Activated CD8-positive, alpha-beta memory T cell treated with anti-CD3 and anti-CD28 coated beads for 48 hours (primary cell): ENCODE measurements at places on chromosomes 12 and 14.

DNA sequence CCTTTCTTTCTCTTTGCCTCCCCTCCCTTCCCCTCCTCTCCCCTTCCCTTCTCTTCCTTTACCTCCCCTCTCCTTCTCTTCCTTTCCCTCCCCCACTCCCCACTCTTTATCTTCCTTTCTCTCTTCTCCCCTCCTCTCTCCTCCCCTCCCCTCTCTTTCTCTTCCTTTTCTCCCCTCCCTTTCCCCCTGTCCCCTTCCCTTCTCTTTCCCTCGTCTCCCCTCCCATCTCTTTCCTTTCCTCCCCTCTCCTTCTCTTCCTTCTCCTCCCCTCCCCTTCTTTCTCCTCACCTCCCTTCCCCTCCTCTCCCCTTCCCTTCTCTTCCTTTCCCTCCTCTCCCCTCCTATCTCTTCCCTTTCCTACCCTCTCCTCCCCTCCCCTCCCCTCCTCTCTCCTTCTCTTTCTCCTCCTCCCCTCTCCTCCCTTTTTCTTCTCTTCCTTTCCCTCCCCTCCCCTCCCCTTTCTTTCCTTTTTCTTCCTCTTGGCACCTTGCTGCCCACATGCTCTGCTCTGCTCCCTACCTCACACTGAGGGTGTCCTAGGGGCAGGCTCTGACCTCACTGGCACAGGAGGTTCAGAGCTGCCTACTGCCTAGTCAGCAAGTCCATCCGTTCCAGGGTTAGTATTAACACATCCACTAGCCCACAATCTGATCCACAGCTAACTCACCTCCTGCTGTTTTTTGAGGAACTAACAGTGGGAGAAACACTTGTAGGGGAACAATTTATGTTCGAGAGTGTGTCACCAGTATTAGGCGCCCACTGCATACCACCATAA lies 101.0 kb downstream of the NUAK1 start:
- no peak for DNase-seq

DNA sequence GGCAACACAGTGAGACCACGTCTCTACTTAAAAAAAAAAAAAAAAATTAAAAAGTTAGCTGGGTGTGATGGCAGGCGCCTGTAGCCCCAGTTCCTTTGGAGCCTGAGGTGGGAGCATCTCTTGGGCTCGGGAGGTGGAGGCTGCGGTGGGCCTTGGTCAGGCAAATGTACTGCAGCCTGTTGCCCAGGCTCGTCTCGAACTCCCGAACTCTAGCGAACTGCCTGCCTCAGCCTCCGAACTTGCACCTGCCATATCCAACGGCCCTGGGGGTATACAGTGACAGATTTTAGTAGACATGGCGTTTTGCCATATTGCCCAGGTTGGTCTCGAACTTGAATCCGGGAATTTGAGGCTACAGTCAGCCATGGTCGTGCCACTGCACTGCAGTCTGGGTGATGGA lies 195.4 kb downstream of the ALG10 start:
- DNase-seq = no peak

GRCh38 chr12:8676651-8677050 lies 14.0 kb upstream of the MFAP5 start:
- no peak for DNase-seq

GRCh38 chr12:75666126-75666938 lies 154.9 kb upstream of the KRR1 start:
- DNase-seq = no peak

DNA sequence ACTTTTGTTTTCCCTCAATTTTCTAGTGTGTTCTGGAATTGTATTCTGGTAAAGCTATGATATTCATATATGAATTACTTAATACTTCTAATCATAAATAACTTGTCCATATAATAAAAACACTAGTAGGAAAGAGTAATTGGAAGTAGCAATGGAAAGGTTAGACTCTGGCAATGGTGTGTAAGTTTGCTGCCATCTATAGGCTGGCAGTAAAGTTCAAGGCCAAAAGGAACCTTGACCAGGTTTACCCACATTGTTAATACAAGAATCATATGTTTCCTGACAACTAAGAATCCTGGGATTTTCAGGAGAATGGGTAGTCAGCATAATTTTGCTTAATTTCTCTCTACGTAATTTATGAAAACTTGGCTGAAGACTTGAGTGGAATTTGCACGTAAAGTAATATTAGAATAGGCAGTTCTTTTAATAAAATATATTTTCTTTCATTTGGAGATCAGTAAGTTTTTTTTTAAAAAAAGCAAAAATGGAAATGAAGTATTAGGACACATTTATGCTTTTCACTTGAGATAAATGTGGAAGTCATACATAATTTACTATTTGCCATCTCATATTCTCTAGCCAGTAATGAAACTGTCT lies 926.7 kb downstream of the GALC start:
- DNase-seq = no peak

GRCh38 chr12:8628731-8629130 lies 16.1 kb upstream of the AICDA start:
- no peak for DNase-seq

DNA sequence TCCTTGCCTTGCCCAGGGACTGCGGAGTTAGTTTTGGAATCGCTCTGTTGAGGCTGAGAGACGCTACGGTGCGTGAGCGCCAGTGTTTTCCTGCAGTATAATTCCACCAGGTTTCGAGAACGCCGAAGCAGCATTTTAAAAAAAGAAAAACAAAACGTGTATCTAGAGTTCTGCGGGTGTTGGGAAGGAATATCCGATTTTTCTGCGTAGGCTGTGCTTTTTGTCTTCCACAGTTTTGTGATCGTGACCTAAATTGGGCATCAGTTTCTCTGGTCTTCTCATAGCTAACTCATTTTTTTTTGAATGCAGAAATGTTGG lies 778 bp downstream of the DNM1L start:
- no peak for DNase-seq

GRCh38 chr12:110928700-110929099 lies 8.3 kb upstream of the MYL2 start:
- no peak for DNase-seq

GRCh38 chr14:51877810-51878209 lies 17.4 kb downstream of the GNG2 start:
- no peak for DNase-seq

DNA sequence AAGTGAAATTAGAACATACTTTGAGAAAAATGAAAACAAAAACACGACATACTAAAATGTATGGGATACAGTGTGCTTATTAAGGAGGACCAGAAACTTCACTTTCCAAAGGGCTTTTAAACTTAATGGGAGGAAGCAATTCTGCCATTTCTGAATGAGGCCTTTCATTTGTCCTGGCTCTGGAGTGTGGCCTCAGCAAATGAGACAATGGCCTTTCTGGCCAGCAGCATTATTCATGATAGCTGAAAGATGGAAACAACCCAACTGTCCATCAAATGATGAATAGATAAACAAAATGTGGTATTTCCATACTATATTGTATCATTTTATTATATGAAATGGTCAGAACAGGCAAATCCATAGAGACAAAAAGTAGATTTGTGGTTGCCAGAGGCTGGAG lies 338.6 kb downstream of the CEP128 start:
- no peak for DNase-seq

- no peak for DNase-seq
Measured at GRCh38 chr12:99029511-99030271, 384.6 kb downstream of the APAF1 start.

DNA sequence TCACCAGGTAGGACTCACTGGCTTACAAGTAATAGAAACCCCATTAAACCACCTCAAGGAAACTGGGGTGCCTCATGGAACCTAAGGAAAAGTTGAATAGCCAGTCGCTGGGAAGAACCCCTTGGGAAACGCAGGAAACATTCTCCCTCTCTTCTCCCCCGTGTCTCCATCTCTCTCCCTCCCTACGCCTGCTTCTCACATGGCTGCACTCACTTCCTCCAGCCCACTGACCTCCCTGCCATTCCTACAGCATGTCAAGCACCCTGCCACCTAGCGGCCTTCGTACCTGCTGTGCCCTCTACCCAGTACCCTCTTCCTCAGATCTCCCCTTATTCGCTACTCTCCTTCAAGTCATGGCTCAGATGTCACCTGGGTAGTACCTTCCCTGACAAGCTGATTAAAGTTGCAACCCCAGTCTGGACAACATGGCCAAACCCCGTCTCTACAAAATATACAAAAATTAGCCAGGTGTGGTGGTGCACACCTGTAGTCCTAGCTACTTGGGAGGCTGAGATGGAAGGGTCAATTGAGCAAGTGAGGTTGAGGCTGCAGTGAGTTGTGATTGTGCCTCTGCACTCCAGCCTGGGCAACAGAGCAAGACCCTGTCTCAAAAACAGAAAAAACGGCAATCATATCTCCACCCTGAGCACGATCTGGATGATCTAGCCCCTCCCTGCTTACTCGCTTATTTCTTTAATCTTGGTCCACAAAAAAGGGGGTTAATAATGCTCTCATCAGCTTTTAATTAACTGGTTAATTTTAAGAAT lies 6.4 kb upstream of the DTX1 start:
- no peak for DNase-seq

- DNase-seq = no peak
Measured at GRCh38 chr12:42698213-42698612, 108.7 kb upstream of the PRICKLE1 start.

DNA sequence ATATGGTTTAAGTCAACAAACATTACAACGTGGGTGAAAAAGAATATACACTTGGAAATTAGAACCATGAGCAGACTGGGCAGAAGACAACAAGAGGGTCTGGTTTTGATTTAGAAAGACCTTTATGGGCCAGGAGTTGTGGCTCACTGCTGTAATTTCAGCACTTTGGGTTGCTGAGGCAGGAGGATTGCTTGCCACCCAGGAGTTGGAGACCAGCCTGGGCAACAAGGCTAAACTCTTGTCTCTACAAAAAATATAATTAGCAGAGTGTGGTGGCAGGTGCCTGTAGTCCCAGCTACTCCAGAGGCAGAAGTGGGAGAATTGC lies 2.7 kb upstream of the NFKBIA start:
- DNase-seq = no peak

- no peak for DNase-seq
Measured at GRCh38 chr12:15208871-15209656, 12.2 kb downstream of the RERG start.

DNA sequence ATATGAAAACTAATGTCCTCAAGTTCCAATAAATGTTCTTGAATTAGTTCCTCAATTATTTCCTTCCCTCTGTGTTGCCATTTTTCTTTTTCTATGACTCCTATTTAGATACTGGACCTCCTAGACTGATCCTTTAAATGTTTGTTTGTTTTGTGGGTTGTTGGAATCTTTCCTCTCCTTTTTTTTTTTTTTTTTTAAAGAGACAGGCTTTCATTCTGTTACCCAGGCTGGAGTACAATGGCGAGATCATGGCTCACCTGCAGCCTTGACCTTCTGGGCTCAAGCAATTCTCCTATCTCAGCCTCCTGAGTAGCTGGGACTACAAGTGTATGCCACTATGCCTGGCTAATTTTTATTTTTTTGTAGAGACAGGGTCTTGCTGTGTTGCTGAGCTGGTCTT lies 9.6 kb downstream of the PRKAG1 start:
- DNase-seq = no peak

DNA sequence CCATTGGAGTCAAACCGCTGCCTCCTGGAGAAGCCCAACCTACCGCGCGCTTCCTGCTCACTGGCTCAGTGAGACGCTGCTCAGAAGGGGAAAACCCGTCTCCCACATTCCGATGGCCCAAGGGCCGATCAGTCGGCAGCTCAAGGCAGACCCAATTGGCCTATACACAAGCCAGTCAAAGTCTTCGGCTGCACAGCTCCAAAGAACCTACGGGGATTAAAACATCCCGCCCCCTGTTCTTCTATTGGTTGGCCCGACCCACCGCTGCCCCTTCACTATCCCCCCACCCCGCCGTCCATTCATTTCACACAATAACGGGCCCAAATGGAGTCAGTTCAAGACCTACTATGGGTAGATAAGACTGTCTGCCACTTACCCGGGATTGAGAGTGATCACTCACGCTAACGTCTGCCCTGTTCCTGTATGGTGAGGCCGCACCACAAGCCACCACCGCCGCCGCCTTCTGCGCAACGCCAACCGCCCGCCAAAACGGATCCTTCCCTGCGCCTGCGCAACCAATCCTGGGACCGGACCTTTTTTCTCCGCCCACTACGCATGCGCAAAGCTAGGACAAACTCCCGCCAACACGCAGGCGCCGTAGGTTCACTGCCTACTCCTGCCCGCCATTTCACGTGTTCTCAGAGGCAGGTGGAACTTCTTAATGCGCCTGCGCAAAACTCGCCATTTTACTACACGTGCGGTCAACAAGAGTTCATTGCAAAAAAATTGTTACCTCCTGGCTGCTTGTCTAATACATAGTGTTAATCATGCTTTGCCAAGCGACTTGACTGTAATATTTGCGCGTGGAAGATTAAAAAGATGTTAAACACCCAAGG lies at the start of gene CBX5:
CBX5 (minus strand) TSS at position 491 of the 836 bp plus-strand sequence. CDS start 22,472 bp downstream, outside the sequence.
- DNase-seq = peak; percentile 98

GRCh38 chr14:72618424-72618823 lies 275.5 kb downstream of the DPF3 start:
- no peak for DNase-seq

GRCh38 chr14:67665868-67666267 lies 8.6 kb downstream of the VTI1B start:
- no peak for DNase-seq

DNA sequence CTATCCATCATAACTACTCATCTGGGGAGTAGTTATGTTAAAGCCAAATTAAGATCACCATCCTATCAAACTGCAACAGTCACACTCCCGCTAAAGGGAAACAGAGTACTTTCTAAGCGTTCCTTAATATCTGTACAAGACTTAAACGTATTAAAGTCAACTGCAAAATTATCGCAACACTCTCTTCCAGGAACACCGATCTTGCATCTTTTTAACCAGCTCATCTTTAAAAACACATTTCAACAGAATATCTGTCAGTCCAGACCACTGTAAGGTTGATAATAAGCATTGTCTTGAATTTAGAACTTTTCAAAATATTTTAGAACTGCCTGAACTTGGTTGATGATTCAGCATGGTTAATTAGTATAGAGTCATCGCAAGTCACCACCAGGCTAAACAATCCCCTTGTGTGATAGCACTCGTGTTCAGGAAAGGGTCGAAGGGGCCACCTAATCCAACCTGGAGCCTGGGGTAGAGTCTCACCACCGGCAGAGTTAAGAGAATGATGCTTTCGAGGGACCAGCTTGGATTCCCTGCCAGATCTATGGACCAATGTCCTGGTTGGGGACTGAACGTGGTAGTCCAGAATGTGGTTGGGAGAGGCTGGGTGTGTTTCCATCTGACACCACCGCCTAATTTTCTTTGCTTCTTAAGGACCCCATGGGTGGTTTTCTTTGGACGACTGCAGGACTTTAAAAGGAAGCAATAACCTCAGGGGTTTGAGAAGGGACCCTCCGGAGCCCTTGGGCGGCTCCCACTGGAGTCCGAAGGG lies 890 bp downstream of the SPTLC2 start:
- peak; percentile 18 for DNase-seq

- DNase-seq = peak; percentile 19
Measured at GRCh38 chr12:117063162-117063911, 35.9 kb downstream of the TESC start.

- DNase-seq = no peak
Measured at GRCh38 chr12:124686370-124687173, 119.2 kb upstream of the NCOR2 start.

DNA sequence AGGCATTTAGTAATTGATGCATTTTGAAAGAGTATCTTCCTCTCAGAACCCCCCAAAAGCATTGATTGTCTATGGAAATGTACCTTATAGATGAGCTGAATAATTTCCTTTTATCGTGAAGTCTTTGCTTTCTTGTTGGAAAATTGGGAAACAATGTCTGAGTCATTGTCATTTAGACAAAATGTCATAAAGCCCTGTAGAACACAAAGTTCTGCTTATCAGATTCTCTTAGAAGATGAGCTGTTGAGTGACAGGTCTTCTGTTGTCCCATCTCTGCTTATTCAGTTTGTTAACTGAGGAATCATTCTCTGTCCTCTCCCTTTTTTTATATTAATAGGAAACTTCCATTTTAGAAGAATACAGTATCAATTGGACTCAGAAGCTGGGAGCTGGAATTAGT lies 22.9 kb downstream of the MAPKAPK5 start:
- no peak for DNase-seq

- no peak for DNase-seq
Measured at GRCh38 chr12:124087266-124088051, 114.4 kb downstream of the ZNF664 start.
